ENCODE measurements at places on chromosomes 16 and 17. TPM values are rescaled to one million over a fixed set of nuclear protein-coding genes. Genes with fewer than 3 reads are reported as not detected.

CLEC18A gene
- 8.0 TPM for total RNA-seq

GINS2 gene
- 6.2 TPM for total RNA-seq

DLG4 gene
- 9.3 TPM for total RNA-seq

CDK3 gene
- total RNA-seq: 17.2 TPM

TBC1D16 gene
- 41.9 TPM for total RNA-seq

PDE6G gene
- total RNA-seq: not detected

TBC1D3L gene
- 11.4 TPM for total RNA-seq

CES5A gene
- total RNA-seq: not detected

RAB26 gene
- 1.8 TPM for total RNA-seq

MT1A gene
- 6.9 TPM for total RNA-seq

Measured in prostate gland (tissue), 2 donors.